ENCODE measurements at places on chromosomes 2 and 18.

GRCh38 chr18:36460854-36461253, 163.3 kb downstream of the FHOD3 start:
- DNase-seq, result no peak

DNA sequence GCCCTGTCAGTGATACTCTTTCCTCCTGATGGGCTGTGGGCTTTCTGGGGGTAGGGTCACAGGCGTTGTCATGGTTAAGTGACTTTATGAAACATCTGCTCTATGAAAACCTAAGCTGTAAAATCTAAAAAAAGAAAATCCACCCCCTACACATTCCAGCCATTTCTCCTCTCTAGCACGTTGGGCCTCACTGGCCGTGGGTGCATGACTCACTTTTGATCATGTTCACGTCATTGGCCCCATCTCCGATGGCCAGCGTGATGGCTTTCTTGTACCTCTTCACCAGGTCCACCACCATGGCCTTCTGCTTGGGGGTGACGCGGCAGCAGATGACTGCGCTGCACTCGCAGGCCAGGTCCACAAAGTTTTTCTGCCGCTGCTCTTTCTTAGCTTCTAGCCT, 39.3 kb upstream of the NARS1 start:
- DNase-seq, result no peak

GRCh38 chr2:180907731-180908130, 72.7 kb upstream of the UBE2E3 start:
- DNase-seq, result no peak

GRCh38 chr2:200136655-200137054, 169.8 kb upstream of the SPATS2L start:
- DNase-seq, result no peak

DNA sequence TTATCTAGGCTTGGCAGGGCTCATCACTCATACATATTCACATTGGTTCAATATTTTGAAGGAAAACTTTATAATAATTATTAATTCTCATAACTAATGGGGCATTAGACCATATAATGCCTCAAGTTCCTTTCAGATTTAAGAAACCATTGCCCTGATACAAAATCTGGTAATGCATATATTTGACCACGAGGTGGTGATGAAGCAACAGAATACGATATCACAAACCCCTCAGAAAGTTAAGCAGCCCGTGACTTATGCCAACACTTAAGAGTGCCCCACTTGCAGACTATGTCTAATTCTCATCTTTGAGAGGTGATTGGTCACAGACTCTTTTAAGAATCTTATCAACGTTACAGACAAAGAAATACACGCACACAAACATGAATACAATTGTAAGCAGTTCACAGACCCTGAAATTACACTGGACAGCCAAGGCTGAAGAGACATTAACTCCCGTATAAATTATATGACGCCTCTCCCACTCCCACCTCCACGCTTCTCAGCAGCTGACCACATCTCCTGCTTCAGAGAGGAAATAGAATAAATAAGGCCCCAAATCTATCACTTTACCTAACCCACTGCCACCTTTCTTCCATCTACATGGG, 20.7 kb upstream of the DNAH6 start:
- peak; percentile 79 for DNase-seq

DNA sequence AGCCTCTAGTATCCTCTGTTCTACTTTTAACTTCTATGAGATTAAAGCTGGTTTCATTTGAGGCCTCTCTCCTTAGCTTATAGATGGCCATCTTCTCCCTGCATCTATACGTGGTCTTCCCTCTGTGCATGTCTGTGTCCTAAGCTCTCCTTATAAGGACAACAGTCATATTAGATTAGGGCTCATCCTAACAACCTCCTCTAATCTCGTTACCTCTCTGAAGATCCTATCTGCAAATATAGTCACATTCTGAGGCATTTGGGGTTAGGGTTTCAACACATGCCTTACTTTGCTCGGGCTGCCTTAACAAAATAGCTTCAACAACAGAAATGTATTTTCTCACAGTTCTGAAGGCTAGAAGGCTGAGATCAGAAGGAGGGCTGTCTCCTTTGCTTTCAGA, 11.6 kb upstream of the APOB start:
- DNase-seq, result no peak

- DNase-seq, result no peak
These were observed 53.5 kb downstream of the SEPTIN10 start for GRCh38 chr2:109560265-109560664.

GRCh38 chr2:52810460-52810859, 957.1 kb upstream of the CHAC2 start:
- DNase-seq, result no peak

GRCh38 chr2:74512744-74513604, 1.3 kb upstream of the TLX2 start:
- no peak for DNase-seq

GRCh38 chr18:61738042-61738441, 154.8 kb downstream of the RNF152 start:
- no peak for DNase-seq

GRCh38 chr2:28277466-28277865, 115.2 kb upstream of the FOSL2 start:
- DNase-seq, result no peak

- DNase-seq, result no peak
These were observed 3.6 kb upstream of the D2HGDH start for GRCh38 chr2:241730671-241731293.

- no peak for DNase-seq
These were observed 599.1 kb downstream of the SLC4A3 start for GRCh38 chr2:220226546-220226945.

- no peak for DNase-seq
These were observed 904.8 kb upstream of the CHAC2 start for GRCh38 chr2:52862801-52863200.

GRCh38 chr2:209872675-209873074, 101.0 kb downstream of the UNC80 start:
- no peak for DNase-seq

DNA sequence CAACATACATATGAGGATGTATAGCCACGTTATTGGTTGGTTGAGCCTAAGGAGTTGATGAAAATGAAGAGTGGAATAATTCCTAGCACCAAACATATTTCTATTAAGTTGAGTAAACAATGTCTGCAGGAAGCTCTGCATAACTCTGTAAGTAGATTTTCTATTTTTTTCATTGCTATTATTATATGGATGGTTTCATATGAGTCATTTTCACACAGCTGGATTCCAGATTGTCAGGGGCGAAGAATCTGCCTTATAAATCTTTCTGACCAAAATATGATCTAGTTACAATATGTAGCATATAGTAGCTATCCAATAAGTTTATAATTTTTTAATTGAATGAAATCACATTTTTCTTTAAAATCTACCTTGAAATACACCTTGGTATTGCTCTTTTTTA, 468.0 kb upstream of the PKDCC start:
- no peak for DNase-seq

- no peak for DNase-seq
These were observed 206.8 kb upstream of the FBXO11 start for GRCh38 chr2:48112911-48113680.

GRCh38 chr2:60353863-60354262, 199.6 kb downstream of the BCL11A start:
- no peak for DNase-seq

- DNase-seq, result no peak
These were observed 148.7 kb upstream of the ATP5MC3 start for GRCh38 chr2:175330195-175330594.

- no peak for DNase-seq
These were observed 94.4 kb downstream of the STPG4 start for GRCh38 chr2:47060652-47061170.

DNA sequence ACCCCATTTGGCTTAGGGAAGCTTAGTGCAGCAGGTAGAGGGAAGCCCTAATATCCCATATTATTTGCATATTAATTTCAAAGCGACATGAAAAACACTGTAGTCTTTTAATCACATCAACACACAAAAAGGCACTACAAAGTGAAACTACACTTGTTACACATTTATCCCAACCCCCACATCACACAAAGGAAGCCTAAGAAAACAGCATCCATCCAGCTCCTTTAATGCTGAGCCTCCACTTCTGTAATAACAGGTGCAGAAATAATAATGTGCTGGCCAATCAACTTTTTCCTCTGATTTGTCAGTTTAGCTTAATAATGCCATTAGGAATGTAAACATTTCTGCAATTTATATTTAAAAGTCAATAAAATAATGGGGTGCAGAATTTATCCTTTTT, 274.0 kb downstream of the TCF4 start:
- no peak for DNase-seq

- DNase-seq, result peak; percentile 30
These were observed 40.2 kb upstream of the EML4 start for GRCh38 chr2:42128721-42129486.

- DNase-seq, result no peak
These were observed 81.6 kb downstream of the SLC5A7 start for GRCh38 chr2:108067820-108068405.

DNA sequence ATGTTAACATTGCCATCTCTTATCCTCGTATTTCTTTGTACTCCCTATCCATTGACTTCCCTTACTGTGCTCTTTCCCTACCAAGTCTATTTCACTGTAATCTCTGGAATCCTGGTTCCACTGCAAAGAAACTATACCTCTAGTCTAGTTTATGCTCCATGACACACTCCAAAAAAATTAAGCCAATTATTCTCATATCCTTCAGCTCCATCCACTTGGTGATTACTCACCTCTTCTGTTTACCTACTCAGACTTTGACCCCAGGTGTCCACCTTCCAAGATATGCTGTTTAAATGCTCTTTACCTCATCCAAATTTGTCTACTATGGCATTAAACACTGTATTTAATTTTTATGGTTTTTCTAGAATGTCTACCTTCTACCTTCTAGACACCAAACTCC, 137.9 kb downstream of the ATAD2B start:
- no peak for DNase-seq

GRCh38 chr2:181308766-181309515, 148.2 kb upstream of the ITGA4 start:
- DNase-seq, result peak; percentile 29

DNA sequence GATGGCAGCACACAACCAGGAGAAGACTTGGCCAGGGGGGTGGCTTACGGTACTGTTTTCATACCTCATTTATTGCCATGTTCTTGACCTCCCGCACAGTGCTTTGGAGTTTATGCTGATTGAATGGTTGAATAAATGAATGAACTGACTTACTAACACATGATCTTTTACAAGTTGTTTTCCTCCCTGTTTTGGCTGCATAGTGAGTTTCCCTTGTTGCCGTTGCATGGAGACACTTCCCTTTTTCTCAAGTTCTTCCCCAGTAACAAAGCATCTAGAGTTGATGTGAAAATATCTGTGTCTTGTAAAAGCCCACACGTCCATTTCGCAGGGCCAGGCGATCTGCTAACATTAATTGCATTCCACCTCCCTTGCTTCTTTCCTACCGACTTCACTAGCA, 35.7 kb upstream of the RAB1A start:
- DNase-seq, result no peak

DNA sequence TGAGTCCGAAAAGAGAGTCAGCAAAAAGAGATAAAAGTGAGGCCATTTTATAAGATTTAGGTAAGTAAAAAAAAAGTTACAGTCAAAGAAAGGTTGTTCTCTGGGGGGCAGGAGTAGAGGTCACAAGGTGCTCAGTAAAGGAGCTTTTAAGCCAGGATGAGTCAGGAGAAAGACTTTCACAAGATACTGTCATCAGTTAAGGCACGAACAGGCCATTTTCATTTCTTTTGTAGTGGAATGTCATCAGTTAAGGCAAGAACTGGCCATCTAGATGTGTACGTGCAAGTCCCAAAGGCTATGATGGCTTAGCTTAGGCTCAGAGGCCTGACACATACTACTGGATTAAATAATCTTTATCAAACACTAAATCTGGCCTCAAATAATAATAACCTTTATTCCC, 1207.3 kb upstream of the FAM98A start:
- no peak for DNase-seq

DNA sequence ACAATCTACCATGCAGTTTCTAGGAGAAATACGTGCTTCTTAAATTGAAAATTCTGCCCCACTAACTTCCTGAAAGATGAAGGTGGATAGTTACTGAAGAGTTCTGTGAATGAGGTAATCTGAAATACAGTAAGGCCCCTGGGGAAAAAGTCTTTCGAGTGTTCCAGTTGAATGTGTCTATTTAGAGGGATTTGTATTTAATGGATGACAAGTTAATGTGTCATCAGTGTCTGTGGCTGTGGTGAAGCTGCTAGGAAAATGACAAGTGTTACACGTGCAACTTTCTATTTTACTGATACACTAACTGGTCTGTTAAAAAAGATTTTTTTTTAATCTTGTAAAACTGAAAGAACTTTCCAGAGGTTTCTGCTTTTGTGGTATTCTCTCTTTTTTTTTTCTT, 384.6 kb downstream of the STK39 start:
- no peak for DNase-seq

DNA sequence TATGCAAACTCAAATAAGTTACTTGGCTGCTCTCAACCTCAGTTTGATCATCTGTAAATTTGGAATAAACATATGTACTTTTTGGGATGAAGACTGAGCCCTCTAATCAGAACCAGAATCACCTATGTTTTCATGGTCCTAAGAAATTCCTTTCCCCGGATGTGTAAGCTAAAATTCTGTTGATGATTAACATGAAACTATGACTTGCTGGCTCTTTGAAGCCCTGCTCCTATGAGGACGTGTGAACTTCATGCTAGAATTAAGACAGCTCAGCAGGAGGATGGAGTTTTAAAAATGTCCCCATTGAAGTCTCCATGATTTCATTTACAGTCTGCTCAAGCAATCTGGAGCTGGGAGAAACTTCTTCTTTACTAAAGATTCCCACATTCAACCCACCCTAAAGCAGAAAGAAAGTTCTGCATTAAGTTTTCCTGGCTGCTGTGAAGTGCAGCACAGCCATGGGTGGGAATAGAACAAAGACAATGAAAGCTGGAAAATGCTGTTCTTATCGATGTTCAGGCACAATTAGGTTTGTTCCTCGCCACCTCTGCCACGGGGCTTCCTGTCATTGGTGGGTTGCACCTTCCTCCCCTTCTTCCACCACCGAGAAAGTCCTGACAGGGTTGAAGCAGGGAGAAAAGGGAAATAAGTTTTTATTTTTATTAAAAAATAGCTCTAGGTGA, 50.9 kb downstream of the ADCYAP1 start:
- no peak for DNase-seq

- no peak for DNase-seq
These were observed 2.2 kb upstream of the IL1R1 start for GRCh38 chr2:102140377-102140776.

DNA sequence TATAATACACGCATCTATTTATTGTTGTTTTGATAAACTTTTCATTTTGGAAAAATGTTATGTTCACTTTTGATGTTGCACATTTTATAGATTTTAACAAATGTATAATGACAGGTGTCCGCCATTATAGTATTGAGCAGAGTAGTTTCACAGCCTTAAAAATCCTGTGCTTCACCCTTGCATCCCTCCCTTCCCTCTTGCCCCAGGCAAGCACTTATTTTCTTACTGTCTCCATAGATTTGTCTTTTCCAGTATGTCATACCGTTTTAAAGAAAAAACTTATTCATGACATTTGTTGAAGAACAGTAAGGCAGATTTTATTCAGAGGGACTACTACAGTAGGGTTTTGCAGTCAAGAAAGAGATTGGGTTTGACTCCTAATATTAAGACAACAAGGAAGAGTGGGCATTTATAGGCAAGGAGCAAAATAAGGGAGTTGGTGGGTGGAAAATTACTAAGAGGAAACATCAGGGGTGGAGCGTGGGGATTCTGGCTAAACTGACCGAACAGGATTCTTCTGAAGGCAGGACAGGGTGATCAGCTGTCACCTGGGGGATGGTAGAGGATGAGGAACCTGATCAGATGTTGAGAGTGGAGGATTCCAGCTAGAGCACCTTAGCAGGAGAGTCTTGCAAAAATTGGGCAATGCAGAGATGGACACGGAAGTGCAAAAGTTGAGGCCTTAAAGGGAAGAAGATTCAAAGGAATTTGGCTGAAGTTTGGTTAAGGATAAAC, 108.8 kb downstream of the NCK2 start:
- no peak for DNase-seq
